Stimulated activated CD8-positive, alpha-beta memory T cell treated with anti-CD3 and anti-CD28 coated beads, Interleukin-7, amount 100 ng/mL, for 48 hours (primary cell): ENCODE measurements at places on chromosomes 3 and 15.

- no peak for DNase-seq
Measured at GRCh38 chr15:74793135-74794028, 11.5 kb downstream of the CSK start.

GRCh38 chr15:71191296-71191695, 76.0 kb downstream of the THSD4 start:
- no peak for DNase-seq

DNA sequence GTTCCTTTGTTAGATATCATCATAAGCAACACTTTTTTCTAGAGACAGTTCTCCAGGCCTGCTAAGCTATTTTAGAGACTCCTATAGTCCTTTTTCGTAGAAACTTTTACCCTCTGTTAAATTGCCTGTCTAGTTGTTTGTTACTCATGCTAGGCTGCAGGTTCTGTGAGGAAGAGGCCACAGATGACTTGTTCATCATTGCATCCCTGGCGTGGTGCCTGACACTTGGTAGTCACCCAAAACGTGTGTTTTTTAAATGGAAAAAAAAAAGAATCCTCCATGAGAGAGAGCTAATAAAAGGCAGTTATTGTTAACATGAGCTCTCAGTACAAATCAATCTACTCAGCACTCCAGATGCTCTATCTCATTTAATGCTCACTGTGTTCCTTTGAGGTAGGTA, 35.1 kb downstream of the CCDC54 start:
- DNase-seq: no peak

DNA sequence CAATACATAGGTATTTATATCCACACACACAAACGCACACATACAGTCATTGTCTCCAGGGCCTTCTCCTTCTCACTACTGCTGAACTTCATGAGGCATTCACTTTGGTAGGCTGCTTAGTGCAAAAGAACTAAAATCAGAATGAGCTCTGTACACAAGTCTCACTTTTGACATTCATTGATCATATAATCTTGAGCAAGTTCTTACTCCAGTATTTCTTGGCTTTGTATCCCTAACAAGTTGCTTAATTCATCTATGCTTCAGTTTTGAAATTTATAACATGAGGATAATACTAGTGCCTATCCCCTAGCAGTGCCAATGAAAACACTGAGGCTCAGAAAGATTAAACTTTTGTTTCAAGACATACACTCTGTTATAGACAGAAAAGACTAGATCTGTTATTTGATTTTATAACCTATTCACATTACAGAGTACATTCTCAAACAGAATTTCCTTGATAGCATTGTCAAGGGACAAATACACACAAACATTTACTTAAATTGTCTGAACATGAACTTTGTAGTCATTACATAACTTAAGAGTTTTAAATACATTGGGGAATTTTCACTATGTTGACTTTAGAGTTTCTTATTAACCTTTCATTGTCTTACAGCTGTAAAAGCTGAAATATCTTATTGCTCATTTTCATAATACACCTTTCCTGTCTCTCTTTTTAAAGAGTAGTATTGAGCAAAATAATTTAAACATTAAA, 55.0 kb upstream of the SI start:
- no peak for DNase-seq

DNA sequence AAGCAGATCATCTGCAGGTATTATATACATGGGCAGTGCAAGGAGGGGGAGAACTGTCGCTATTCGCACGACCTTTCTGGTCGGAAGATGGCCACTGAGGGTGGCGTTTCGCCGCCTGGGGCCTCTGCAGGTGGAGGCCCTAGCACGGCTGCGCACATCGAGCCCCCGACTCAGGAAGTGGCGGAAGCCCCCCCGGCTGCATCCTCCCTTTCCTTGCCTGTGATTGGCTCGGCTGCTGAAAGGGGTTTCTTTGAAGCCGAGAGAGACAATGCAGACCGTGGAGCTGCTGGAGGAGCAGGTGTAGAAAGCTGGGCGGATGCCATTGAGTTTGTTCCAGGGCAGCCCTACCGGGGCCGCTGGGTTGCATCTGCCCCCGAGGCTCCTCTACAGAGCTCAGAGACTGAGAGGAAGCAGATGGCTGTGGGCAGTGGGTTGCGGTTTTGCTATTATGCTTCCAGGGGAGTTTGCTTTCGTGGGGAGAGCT, 639 bp downstream of the MKRN3 start:
- no peak for DNase-seq

GRCh38 chr3:46557814-46558183, 8.3 kb downstream of the LRRC2 start:
- no peak for DNase-seq

DNA sequence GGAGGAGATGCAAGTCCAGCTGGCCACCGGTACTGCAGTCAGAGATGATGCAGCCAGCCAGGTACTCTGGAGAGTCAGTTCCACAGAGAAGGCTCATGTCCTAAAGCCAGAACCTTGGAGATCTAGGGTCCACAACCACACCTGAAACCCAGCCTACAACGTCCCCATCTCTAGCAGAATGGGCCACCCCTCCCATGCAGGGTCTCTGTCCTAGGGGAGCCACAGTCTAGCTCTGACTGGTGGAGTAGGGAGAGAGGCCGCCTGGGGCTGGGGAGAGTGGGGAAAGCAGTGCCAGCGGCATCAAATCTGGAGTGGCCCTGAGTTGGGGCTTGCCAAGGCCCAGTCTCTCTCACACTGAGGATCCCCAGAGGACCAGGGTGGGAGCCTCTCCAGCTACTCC, 43.5 kb downstream of the PTH1R start:
- no peak for DNase-seq

DNA sequence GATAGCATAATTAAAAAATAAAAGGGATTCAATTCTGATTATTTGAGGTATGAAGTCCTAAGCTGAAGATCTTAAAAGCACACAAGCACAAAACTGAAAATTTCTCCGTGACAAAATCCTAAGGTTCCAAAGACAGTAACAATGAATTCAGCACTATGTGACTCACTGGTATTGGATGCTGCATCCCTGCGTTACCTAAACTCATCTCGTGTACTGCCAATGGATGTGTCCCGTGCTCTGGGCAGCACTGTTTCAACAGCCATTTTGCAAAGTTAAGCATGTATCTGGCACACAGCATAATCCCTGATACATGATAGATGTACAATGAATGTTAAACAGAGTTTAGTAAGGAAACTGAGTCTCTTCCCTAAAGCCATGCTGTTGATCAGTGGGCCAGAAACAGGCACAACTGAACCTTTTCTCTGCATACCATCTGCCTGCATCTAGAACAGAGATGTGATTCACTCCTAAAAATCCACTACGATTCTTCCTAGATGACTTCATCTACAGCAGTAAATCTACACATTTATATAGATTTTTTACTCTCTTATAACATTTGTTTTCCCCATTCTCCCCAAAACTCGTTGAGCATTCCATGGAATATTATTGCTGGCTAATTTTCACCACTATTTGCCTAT, 14.3 kb downstream of the SUCLG2 start:
- DNase-seq: no peak

DNA sequence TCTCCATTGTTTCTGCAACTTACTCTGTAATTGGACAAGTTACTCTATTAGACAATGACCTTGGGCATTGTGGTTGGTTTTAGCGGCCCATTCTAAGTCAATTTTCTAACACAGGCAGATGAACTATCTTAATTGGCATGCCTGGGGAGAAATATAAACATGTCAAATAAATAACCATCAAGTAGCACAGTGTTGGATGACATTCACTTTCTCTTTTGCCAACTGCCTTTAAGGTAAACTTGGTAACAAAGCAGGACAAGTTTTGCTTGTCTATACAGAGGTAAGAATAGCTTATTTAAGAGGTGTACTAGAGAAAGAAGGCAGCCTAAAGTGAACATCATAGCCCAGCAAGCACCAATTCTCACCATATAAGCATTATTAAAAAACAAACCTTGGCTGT, 599.6 kb downstream of the GBE1 start:
- DNase-seq: no peak

DNA sequence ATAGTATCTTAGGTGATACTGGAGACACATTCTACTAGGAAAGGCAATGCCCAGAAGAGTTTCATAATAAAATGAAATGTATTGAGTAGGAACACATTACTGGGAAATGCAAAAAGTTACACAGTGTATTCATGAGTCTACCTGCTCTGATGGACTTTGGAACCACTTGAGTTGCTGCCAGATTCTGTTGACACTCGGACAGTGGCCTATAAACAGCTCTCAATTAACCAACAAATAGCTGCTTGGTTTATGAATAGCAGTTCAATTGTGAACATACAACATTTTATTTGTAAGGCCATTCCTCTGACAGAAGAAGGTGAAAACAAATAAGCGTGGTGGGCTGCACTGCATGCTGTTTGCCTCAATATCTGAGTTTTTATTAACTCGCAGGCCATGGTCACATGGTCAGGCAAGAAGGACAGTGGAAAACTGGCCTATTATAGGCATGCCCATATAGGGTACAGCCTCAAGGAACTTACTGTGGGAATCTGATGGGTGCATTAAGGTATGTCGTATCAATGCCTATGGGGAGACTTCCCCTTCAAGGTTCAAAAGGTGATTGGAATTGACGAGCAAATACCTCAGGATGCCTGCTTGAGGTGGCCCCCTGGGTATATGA, 66.2 kb downstream of the C3orf80 start:
- no peak for DNase-seq

- no peak for DNase-seq
Measured at GRCh38 chr15:57522148-57522547, 69.6 kb upstream of the MYZAP start.

DNA sequence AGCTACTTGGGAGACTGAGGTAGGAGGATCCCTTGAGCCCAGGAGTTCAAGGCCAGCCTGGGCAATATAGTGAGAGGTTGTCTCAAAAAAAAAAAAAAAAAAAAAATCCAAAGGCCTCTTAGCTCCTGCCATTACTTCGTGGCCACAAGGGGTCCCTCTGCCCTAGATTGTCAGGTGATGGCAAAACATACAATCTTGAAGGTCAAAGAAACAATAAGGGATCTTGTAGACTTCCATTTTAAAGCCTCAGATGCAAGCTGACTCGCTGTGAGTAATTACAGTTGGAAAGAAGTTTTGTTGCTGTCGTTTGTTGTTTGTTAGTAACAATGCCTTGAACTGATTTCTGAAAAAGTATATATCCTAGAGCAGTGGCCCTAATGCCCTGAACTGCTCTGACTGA, 55.9 kb upstream of the PLCL2 start:
- peak; percentile 27 for DNase-seq

GRCh38 chr3:147422196-147422595, 13.0 kb downstream of the ZIC1 start:
- no peak for DNase-seq

DNA sequence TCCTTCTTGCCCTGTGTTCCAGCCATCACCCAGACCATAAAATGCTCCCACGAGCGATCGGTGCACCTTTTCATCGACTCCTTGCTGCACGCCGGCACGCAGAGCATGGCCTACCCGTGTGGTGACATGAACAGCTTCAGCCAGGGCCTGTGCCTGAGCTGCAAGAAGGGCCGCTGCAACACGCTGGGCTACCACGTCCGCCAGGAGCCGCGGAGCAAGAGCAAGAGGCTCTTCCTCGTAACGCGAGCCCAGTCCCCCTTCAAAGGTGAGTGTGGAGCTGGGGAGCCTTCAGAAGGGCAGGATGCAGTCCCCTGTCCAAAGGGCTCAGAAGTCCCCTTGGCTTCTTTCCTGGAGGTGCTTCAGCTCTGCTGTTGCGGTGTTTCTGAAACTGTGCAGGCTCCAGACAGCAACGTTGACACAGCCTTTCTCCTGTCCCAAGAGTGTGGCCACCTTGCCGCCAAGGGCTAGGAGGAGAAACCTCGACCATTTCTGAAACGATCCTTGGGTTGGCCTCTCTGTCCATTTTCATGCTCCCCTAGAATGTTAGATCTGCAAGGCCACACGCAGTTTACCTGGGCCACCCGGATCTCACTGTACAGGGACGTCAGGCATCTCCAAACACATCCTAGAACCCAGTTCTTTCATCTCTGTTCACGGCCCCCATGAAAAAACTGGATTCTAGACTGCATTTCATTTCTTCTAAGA, 116.7 kb downstream of the LIPC start:
- no peak for DNase-seq

DNA sequence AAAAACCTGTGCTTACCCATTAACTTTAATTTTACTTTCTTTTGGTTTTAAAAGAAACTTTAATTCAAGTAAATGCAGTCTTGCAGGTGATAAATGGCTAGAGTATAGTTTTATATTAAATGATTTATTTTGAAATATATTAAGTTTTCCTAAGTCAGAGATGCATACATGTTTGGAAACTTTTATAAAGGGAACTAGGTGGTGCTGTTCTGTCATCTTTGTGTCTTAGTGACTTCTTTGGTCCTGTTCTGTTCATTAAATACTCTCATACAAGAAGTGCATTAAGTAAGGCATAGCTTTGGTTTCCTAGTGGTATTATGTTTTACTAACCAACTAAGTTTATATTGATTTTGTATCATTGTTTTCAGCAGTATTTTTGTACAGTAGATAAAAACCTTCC, 15.6 kb downstream of the CADM2 start:
- DNase-seq: no peak

DNA sequence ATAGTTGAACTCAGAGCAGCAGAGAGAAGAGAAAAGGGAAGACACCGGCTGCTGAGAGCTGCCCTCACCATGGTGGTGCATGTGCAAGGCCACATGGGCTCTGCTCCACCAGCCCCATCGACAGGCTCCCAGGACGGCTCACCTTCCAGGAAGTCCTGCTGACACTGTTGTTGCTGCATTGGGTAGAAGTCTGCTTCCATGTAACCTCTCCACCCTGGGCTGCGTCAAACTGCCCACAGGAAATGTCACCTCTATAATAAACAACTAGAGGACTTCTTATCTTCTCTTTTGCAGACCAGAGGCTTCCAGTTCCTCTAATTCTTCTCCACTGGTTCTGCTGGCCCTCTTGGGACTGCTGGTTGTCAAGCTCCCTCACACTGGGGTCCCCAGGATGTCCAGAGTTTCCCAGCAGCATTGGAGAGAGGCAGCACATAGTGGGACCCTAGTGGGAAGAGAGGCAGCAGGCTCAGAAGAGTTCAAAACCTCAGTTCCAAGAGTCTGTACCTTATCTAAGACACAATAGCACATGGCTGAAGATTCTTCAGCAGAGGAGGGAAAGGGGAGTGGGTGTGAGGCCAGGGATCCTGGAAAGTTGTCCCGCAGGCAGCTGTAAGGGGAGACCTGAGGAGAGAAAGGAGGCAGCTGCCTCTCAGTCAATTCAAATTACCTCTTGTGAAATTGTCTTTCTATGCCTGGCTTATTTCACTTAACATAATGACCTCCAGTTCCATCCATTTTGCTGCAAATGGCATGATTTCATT, 5.8 kb upstream of the CCR3 start:
- no peak for DNase-seq

GRCh38 chr3:186095561-186096081, 13.3 kb downstream of the ETV5 start:
- DNase-seq: no peak

GRCh38 chr15:53987480-53987879, 9.2 kb downstream of the UNC13C start:
- DNase-seq: no peak
